ENCODE measurements at places on chromosomes 6 and 20. TPM values are rescaled to one million over a fixed set of nuclear protein-coding genes. Genes with fewer than 3 reads are reported as not detected.

GRCh38 chr6:24240943-24241342, 114.9 kb downstream of the NRSN1 start:
- no peak for DNase-seq

The C6orf15 gene
- not detected for total RNA-seq

DNA sequence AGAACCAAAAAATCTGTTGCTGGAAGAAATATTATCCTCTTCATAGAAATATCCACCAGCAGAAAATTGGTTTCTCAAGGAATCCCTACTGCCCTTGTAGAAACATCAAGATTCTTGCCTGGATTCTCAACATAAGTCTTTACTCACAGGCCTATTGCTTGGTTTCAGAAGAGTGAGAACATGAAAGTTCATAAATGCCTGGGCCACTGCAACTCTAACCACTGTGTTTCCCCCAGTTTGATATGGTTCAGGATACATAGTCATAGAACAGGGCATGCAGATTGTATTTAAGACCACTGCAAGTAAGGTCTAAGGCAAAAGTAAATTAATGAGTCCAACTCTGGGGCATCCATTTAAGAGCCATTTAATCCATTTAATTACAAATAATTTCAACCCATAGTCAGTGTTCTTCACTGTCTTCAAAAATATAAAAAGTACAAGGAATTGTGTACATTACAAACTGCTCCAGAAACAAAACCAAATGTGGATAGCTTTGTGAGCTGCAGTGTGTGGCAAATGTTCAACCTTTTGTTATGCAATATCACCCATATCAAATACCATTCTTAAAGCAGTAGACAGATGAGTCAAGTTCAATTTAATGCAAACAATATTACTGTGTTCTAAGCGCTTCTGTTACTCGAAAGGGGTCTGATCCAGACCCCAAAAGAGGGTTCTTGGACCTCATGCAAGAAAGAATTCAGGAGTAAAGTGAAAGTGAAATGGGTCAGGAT, 83.3 kb downstream of the OPRM1 start:
- DNase-seq: no peak

DNA sequence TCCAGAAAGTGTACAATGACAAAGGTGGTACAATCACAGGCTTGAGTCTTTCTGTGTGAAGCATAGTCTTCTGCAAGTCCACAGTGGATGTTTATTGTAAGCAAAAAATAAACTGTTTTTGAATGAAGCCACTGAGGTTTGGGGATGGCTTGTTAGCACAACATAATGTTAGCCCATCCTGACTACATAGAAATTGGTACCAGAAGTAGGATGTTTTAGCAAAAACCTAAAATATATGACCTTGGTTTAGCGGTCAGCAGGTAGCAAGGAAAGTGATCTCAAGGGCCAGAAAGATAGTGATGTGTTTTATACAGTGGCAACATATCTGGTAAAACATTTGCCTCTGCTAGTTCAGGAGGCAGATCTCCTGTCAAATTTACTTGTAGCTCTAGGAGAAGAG, 15.8 kb downstream of the PLAGL1 start:
- DNase-seq: no peak

GRCh38 chr20:32139947-32140346, 30.4 kb downstream of the TM9SF4 start:
- DNase-seq: no peak

DNA sequence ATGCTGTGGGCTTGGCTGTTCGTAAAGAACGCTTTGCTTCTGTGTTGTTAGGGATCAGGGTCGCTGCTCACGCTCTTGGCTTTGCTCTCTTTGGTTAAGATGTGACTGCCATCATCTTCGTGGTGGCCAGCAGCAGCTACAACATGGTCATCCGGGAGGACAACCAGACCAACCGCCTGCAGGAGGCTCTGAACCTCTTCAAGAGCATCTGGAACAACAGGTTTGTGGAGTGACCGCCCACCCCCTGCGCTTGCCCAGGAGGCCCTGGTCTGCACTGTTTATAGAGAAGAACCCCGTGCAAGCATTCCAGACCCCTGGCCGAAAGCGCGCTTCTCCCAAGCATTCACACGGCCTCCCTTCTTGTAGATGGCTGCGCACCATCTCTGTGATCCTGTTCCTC, 57.1 kb downstream of the GNAS start:
- no peak for DNase-seq

- no peak for DNase-seq
Observed at GRCh38 chr20:3745686-3746173, 13.2 kb downstream of the HSPA12B start.

- no peak for DNase-seq
Observed at GRCh38 chr20:59434960-59435359, 134.5 kb downstream of the EDN3 start.

GRCh38 chr6:22155551-22155950, 141.3 kb downstream of the PRL start:
- DNase-seq: no peak

DNA sequence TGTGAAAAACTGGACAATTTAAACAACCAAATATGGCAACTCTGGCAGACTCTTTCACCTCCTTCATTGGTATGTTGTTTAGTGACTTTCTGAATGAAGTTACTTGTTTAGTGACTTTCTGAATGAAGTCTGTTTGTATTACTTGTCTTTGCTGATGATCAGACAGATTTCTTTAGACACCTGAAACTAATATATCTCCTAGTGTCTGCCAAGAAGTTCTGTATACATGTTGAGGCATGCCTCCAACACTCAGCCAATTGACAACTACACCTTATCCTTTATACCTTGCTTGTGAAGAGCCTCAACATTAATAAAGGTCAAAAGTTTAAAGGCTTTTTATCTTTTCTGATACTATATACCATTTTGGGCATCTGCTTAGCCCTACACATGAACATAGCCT, 725.4 kb upstream of the EPHA7 start:
- DNase-seq: no peak

DNA sequence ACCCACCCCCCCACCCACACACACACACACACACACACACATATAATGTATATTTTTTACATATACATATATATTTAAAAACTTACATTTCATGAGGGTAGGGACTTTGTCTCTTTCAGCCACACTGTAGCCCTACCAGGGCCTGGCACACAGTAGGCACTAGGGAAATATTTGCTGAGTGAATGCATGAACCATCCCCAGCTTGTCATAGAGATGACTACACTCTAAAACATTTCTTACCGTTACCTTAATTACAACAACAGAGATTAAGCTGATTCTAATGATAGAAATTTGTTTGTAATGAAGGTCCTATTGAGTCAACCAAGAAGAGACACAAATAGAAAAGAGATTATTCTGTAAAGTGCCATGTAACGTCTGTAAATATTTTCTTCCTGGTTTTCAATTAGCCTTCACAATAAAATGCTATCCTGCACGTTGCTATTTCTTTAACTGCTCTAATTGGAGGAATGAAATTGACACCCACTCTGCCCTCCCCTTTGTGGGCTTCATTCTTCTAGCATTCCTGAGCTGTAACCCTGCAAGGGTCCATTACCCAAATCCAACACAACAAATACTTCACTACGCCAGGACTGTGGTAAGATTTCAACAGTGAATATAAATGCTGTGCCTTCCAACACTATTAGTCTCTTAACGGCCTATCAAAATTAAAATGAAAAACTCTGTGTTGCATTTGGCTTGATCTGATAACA, 30.8 kb downstream of the SIM1 start:
- DNase-seq: no peak

The LAMA2 gene
- not detected for total RNA-seq

All from B cell (primary cell).